ENCODE measurements at places on chromosomes 3 and 15.

DNA sequence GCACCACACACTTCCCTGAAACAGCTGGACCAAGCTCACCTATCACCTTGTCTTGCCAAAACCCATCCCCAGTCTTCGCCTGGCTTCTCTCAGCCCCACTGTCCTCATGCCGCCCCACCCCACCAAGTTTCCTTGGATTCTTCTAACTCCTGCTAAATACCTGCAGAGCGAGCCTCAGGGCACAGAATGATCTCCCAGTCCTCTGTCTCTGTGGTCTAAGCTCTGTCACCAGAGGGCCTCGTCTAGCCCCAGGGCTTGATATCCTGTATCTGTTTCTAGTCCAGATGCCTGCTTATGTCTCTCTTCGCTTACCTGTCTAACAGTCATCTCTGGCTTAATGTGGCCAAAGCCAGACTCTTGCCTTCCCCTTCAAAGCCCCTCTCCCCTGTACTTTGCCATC, 9.7 kb downstream of the CCDC12 start:
- DNase-seq = no peak

DNA sequence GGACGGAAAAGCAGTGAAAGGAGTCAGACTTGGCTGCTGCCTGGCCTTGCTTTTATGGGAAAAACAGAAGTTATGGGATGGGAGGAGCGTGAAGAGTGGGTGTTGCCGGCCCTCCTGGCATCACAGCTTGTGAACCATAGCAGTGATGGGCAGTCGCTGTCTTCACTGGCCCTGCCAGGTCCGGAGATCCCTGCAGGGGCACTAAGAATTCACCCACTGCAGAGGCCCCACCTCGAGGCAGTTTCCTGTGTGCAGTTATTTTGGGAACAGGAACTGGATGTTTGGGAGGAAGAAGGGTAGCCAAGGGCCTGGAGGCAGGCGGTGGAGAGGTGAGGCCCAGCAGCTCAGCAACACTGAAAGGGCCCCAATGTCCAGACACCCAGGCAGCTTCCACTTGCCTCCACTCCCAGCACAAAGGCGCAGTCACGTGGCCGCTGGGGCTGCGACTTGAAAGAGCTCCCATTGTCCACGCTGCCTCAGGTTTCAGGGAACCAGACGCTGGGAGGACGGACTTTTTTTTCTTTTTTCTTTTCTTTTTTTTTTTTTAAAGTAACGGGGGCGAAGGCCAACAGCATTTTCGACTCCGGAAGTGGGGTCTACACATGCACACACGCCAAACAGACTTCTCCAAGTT, 255.6 kb downstream of the ZNF621 start:
- DNase-seq = peak; percentile 78

- peak; percentile 83 for DNase-seq
These were observed 921.1 kb downstream of the ROBO1 start for GRCh38 chr3:78846718-78847117.

- DNase-seq = no peak
These were observed 62.5 kb downstream of the SFMBT1 start for GRCh38 chr3:52983336-52983807.

GRCh38 chr15:59751552-59752413, 62.7 kb upstream of the BNIP2 start:
- DNase-seq = no peak

GRCh38 chr3:159724627-159725026, 264.0 kb upstream of the IL12A start:
- DNase-seq = no peak

- DNase-seq = no peak
These were observed 311.7 kb upstream of the DPH6 start for GRCh38 chr15:35857567-35858226.

DNA sequence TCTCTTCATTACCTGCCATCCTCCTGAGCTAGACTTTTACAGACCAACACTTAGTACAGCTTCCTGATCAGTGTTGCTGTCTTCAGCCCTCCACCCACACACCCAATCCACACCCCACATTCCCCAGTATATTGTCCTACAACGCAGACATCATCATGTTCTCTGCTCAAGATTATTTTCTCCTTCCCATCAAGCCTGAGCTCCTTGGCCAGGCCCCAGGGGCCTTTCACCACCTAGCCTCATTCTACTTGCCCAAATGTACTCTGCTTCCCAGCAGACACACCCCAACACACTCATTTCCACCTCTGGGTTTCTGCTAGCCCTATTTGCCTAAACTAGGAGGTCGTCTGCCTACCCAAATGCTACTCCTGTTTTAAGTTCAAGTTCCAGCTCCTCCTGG, 37.0 kb downstream of the DAPK2 start:
- no peak for DNase-seq

DNA sequence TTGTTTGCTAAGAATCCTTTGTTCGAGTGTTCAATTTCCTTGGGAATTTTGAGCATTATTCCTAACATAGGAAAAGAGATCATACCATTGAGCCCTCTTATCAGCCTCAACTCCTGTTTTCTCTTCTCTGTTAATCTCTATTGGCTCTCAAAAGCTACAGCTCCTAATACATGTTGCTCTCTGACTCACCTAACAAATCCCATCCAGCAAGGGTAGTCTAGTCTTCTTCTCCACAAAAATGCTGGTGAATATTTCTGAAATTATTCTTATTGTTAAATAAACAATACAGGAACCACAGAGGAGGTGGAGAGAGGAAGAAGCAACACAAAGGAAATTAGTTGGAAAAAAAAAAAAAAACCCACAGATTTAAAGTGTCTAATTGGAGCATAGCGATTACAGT, 325.8 kb upstream of the NAALADL2 start:
- DNase-seq = no peak

All from lung (tissue), 17 donors.